ENCODE measurements at places on chromosomes 2 and 18.

DNA sequence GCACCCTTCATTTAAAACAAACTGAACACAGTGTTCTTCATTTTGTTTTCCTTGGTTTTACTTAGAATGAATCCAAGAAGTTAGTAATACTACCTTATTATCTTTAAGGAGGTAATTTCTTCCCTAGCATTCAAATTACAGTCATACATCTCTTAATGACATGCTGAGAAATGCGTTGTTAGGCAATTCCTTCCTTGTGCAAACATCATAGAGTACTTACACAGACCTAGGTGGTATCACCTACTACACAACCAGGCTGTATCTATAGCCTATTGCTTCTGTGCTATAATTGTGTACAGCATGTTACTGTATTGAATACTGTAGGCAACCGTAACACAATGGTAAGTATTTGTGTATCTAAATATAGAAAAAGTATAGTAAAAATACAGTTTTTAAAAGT is 8.4 kb upstream of the CABYR start:
- DNase-seq, result no peak

DNA sequence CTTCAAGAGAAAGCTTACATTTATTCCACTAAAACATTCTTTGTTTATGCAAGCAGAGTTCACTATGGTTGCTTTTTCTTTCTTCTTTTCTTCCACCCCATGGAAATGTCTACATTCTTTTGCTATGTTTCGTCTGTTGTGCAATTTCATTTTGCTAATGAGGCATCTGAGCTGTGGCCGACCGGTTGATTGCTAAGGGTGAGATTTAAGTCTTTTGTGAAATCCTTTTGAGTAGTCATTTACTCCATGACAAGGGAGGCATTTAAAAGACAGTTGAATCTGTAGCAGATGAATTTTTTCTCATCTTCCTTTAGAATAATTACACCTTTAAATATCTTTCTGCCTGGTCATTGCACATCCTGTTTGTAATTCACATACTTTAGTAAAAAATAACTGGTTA is 324.1 kb upstream of the THUMPD2 start:
- DNase-seq, result no peak

DNA sequence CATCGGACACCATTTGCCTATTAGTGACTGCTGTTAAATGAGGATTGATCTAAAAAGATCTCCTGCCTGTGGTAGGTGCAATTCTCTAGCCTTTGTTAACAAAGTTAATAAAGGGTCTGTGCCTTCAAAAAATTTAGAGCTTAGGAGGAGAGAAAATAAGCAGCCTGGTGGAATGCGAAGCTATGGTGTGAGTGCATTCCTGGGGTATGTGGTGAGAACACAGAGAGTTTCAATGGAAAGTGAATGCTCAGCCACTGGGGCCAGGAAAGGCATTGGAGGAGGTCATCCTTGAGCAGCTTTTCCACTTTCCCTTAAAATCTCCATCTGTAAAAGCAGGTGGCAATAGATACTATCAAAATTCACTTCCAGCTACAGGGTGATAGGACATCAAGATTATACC is 331.2 kb upstream of the LRATD1 start:
- no peak for DNase-seq

GRCh38 chr2:30666266-30666874 is 140.9 kb downstream of the CAPN13 start:
- no peak for DNase-seq

Measured in stimulated activated CD8-positive, alpha-beta memory T cell treated with anti-CD3 and anti-CD28 coated beads, Interleukin-7, amount 100 ng/mL, for 1 hour (primary cell).